ENCODE measurements at places on chromosomes 4 and X.

- no peak overlapping the region for H3K4me3 ChIP-seq
- DNase-seq, result no peak
- H3K4me1 ChIP-seq, result no peaks in the 10 kb centered on the region
- no peaks in the 10 kb centered on the region for H3K27me3 ChIP-seq
These were observed 22.1 kb upstream of the TRIM60 start for GRCh38 chr4:165009493-165010227.

GRCh38 chr4:99402765-99403164, 32.4 kb downstream of the ADH7 start:
- no peaks in the 10 kb centered on the region for H3K27me3 ChIP-seq
- no peak for DNase-seq
- H3K36me3 ChIP-seq, result no peaks in the 10 kb centered on the region
- no peak overlapping the region for H3K27ac ChIP-seq
- peaks cover 16% of the 10 kb centered on the region for H3K4me1 ChIP-seq
- H3K4me3 ChIP-seq, result no peak overlapping the region

- H3K4me1 ChIP-seq, result no peaks in the 10 kb centered on the region
- H3K4me3 ChIP-seq, result no peak overlapping the region
- H3K36me3 ChIP-seq, result peaks cover 7% of the 10 kb centered on the region
- no peaks in the 10 kb centered on the region for H3K27me3 ChIP-seq
These were observed 58.8 kb upstream of the FAAH2 start for GRCh38 chrX:57227691-57228090.

GRCh38 chr4:8513931-8514330, 66.3 kb upstream of the GPR78 start:
- H3K27me3 ChIP-seq, result no peaks in the 10 kb centered on the region
- no peak for DNase-seq
- no peaks in the 10 kb centered on the region for H3K36me3 ChIP-seq
- no peaks in the 10 kb centered on the region for H3K4me1 ChIP-seq
- H3K4me3 ChIP-seq, result no peak overlapping the region

- no peak overlapping the region for H3K27ac ChIP-seq
- DNase-seq, result no peak
- no peaks in the 10 kb centered on the region for H3K27me3 ChIP-seq
- H3K4me3 ChIP-seq, result no peak overlapping the region
These were observed 21.9 kb upstream of the ANXA3 start for GRCh38 chr4:78529569-78530209.

- no peaks in the 10 kb centered on the region for H3K4me1 ChIP-seq
- H3K27ac ChIP-seq, result no peak overlapping the region
- no peak overlapping the region for H3K4me3 ChIP-seq
- DNase-seq, result no peak
These were observed 19.6 kb downstream of the TMEM31 start for GRCh38 chrX:103730147-103730795.

GRCh38 chr4:126821152-126821551, 811.6 kb upstream of the INTU start:
- H3K4me1 ChIP-seq, result no peaks in the 10 kb centered on the region
- no peak overlapping the region for H3K27ac ChIP-seq
- H3K27me3 ChIP-seq, result no peaks in the 10 kb centered on the region
- no peaks in the 10 kb centered on the region for H3K36me3 ChIP-seq
- no peak for DNase-seq

DNA sequence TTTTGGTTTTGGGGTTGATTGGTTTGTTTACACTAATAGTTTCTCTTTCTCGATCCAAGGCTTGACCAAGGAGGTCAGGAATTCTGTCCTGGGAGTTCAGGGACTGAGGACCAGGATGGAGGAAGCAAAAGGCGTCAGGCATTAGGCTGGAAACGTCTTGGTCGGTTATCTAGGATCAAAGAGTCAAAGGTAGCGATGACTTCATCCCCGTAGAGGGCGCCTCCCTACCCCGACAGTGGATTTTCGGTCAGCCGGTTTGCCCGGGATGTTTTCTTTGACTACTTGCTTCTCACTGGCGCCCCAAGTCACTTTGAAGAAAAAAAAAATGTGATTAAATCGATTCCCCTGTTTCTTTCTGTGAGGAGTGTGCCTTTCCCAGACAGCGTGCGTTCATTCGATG, 980 bp upstream of the FHDC1 start:
- peaks cover 39% of the 10 kb centered on the region for H3K4me1 ChIP-seq
- H3K4me3 ChIP-seq, result no peak overlapping the region
- H3K27ac ChIP-seq, result peak overlapping the region; percentile 90
- no peaks in the 10 kb centered on the region for H3K36me3 ChIP-seq

- H3K4me1 ChIP-seq, result no peaks in the 10 kb centered on the region
- DNase-seq, result peak; percentile 65
- peak overlapping the region; percentile 33 for H3K27ac ChIP-seq
- H3K36me3 ChIP-seq, result peaks cover 10% of the 10 kb centered on the region
- no peaks in the 10 kb centered on the region for H3K27me3 ChIP-seq
These were observed 19.3 kb downstream of the NOA1 start for GRCh38 chr4:56958111-56958517.

DNA sequence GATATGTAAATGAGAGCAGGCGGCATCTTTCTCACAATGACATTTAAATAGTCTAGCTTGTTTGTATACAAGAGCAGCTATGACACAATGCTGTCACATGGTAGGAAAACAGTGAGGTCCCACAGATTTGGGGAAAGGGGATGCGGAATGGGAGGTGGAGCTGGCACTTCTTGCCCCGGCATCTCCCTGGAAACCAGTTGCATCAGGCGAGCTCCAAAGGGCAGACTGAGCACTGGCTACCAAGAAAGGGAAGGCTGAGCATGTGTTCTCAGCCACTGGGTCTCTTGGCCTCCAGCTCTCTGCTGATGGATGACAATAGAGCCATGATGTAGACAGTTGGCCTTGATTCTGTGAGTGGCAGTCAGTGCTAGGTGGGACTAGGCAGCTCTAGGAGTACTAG, 109.0 kb downstream of the UCHL1 start:
- H3K27me3 ChIP-seq, result peaks cover 14% of the 10 kb centered on the region
- no peak for DNase-seq
- H3K27ac ChIP-seq, result no peak overlapping the region

DNA sequence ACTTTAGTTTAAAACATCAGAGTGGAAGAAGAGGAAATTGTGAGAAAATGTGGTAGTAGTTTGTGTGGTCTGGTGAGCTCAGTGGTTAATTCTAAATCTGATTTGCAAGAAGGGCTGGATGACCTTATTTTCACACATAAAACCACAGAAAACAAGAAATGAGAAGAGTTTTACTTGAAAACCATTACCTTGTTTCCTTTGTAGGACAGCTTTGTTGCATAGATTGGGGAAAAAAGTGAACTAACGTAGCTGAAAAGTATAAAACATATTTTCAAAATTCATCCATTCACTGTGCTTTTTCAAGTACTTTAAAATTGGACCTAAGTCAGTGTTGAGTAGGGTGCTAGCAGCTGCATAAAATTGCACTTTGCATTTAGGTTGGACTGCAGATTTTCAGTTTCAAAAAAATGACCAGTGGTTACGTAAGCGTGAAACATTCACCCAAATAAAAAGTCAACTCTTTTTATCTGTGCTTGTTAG, 211.3 kb downstream of the ARHGAP10 start:
- H3K4me3 ChIP-seq, result no peak overlapping the region
- H3K36me3 ChIP-seq, result peaks cover 50% of the 10 kb centered on the region
- no peaks in the 10 kb centered on the region for H3K27me3 ChIP-seq
- H3K27ac ChIP-seq, result peak overlapping the region; percentile 30
- no peak for DNase-seq

GRCh38 chr4:153185331-153185852, 18.9 kb upstream of the TRIM2 start:
- H3K36me3 ChIP-seq, result no peaks in the 10 kb centered on the region
- H3K4me3 ChIP-seq, result no peak overlapping the region
- H3K27ac ChIP-seq, result no peak overlapping the region
- no peak for DNase-seq
- H3K4me1 ChIP-seq, result no peaks in the 10 kb centered on the region

- H3K27ac ChIP-seq, result peak overlapping the region; percentile 88
- H3K36me3 ChIP-seq, result no peaks in the 10 kb centered on the region
- H3K4me1 ChIP-seq, result peaks cover 32% of the 10 kb centered on the region
- peak overlapping the region; percentile 52 for H3K4me3 ChIP-seq
- peak; percentile 75 for DNase-seq
- H3K27me3 ChIP-seq, result peaks cover 24% of the 10 kb centered on the region
These were observed 775 bp downstream of the KCTD8 start for GRCh38 chr4:44447563-44448504.

GRCh38 chrX:148146121-148146520, 165.0 kb downstream of the FMR1NB start:
- no peak overlapping the region for H3K4me3 ChIP-seq
- no peaks in the 10 kb centered on the region for H3K4me1 ChIP-seq
- no peaks in the 10 kb centered on the region for H3K27me3 ChIP-seq
- H3K36me3 ChIP-seq, result no peaks in the 10 kb centered on the region
- DNase-seq, result no peak

- no peaks in the 10 kb centered on the region for H3K36me3 ChIP-seq
- DNase-seq, result no peak
- H3K27ac ChIP-seq, result no peak overlapping the region
- no peaks in the 10 kb centered on the region for H3K27me3 ChIP-seq
- H3K4me3 ChIP-seq, result no peak overlapping the region
- H3K4me1 ChIP-seq, result no peaks in the 10 kb centered on the region
These were observed 676.3 kb upstream of the BOD1L1 start for GRCh38 chr4:14303856-14304255.

DNA sequence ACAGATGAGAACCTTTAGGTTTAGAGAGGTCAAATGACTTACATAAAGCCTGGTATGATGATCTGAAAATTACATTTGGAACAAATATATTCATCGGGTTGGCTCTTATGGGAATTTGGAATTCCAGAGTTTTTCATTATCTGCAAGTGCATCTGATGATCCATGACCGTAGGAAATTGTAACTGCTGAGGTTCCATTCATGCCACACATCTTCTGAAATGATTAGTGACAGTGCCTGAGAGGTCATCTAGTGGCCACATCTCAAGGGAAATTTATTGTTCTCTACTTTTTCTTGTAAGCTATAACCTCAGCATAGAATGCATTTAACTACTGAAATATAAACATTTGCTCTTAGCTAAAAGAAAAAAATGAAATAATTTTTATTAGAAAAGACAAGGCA, 105.8 kb upstream of the NWD2 start:
- no peak for DNase-seq
- H3K27me3 ChIP-seq, result no peaks in the 10 kb centered on the region
- H3K4me1 ChIP-seq, result no peaks in the 10 kb centered on the region
- H3K27ac ChIP-seq, result no peak overlapping the region
- H3K4me3 ChIP-seq, result no peak overlapping the region

DNA sequence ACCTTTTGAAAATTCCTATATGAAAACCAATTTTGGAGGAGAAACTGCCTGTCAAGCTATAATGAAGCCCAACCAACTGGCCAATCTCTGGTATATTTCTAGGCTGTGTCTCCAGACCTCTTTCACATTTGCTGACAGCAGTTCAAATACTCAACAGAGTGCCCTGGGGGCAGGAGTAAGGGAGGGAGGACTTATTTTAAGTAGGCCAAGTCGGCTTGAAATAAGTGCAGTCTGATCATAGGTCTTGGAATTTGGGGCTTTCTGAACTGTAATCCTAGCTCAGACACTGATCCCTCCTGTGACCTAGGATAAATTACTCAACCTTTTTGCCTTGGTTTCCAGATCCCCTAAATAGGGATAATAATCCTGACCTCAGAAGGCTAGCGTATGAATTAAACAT, 59.4 kb upstream of the SLC7A11 start:
- no peak overlapping the region for H3K4me3 ChIP-seq
- no peaks in the 10 kb centered on the region for H3K36me3 ChIP-seq
- no peak overlapping the region for H3K27ac ChIP-seq
- DNase-seq, result no peak
- no peaks in the 10 kb centered on the region for H3K27me3 ChIP-seq
- no peaks in the 10 kb centered on the region for H3K4me1 ChIP-seq

DNA sequence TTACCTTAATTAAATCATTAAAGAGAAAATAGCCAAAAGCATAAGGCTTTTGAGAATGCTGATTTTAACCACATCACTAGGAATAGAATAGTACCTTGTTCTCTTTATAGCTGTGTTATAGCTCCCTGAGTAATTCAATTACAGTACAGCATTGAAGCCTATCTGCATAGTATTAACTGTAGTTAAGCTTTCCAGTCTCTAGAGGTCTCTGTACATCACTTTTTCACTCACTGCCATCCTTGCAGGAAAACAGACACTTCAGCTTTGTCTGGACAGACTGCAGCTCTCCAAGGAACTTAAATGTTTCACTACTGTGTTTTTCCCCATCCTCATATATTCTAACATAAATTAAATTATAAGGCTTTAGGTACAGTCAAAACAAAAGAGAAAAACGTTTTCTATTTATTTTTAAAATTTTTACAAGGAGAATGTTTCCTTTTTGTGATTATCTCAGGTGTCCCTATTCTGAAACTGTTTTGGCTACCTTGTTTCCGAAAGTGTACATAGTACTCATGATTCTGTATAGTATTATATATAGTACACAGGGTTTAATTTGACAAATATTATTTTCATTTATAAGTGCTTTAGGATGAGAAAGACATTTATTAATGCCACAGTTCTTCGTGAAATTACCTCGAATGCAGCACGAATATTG, 407.9 kb downstream of the PCDH18 start:
- peak; percentile 74 for DNase-seq
- H3K4me3 ChIP-seq, result peak overlapping the region; percentile 10
- H3K27ac ChIP-seq, result no peak overlapping the region

DNA sequence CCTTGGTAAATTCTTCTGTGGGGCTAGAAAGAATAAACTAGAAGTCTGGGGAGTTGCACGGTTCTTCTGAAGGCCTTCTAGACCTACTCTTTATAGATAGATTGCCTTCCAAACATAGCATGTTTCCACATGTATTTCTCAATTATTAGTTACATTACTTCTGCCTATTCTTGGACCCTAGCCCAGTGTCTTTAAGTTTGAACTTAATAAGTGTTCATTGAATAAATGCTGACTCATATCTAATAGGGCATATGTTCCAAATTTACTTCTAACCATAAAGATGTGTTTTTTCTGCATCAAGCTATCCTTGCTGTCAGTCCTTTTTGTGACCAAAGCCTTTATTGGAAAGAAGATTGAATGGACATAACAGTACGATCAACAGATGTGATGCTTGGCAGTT, 503.6 kb upstream of the ZFP42 start:
- no peak overlapping the region for H3K4me3 ChIP-seq
- DNase-seq, result no peak
- no peaks in the 10 kb centered on the region for H3K4me1 ChIP-seq
- H3K27me3 ChIP-seq, result no peaks in the 10 kb centered on the region

DNA sequence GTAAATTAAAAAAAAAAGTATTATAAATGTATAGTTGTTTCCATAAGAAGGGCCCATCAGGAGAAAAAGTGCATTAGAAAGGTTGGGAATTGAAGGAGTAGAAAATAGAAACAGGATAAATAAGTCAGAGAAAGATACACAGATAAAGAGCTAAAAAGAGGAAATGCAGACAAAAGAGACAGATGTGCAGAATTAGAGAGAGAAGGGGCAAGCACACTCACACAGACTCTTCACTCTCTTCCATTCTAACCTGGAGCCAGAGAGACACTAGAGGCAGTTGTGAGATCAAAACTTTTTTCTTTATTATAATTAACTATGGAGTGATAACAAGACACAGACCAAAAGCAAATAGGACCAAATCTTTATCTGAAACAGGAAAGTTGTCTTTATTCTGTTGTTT, 134.1 kb downstream of the CEP135 start:
- no peaks in the 10 kb centered on the region for H3K4me1 ChIP-seq
- H3K36me3 ChIP-seq, result no peaks in the 10 kb centered on the region
- H3K27ac ChIP-seq, result no peak overlapping the region
- no peak for DNase-seq
- no peaks in the 10 kb centered on the region for H3K27me3 ChIP-seq
